Stimulated activated CD8-positive, alpha-beta memory T cell treated with anti-CD3 and anti-CD28 coated beads, Interleukin-4, amount 100 ng/mL, for 4 hours (primary cell): ENCODE measurements at places on chromosomes 12 and 14.

DNA sequence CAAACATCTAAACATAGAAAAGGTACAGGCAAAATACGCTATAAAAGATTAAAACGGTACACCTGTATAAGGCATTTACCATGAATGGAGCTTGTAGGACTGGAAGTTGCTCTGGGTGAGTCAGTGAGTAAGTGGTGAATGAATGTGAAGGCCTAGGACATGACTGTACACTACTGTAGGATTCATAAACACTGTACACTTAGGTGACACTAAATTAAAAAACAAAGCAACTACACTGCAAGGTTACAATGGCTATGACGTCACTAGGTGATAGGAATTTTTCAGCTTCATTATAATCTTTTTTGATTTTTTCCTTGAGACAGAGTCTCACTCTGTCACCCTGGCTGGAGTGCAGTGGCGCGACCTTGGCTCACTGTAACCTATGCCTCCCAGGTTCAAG lies 269.2 kb downstream of the KSR2 start:
- no peak for DNase-seq

GRCh38 chr12:11870041-11870451 lies 200.7 kb upstream of the BCL2L14 start:
- no peak for DNase-seq

GRCh38 chr12:48454667-48455066 lies 17.7 kb upstream of the ANP32D start:
- no peak for DNase-seq

DNA sequence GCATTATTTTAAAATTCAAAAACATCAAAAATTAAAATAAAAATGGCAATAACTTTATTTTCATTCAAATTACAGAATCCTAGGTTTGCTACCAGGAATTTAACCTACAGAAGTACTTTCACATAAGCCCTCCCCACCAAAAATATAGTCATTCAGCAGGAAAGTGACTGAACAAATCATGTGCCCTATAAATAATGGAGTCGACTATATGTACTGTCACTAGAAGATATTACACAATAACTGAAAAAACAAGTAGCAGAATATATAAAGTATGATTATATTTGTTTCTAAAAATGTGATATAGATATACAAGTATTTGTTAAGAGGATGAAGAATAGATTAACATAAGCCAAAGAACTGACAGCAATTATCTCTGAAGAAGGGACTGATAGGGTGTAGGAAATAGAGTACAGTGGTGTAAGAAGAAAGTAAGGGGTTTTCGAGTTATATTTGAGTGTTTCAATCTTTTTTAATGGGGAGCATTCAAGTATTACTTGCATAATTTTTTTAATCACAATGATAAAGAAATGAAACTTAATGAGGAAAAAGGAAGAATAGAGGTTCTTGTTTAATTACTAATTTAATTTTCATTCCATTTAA lies 7.9 kb downstream of the C2CD5 start:
- DNase-seq, result no peak

DNA sequence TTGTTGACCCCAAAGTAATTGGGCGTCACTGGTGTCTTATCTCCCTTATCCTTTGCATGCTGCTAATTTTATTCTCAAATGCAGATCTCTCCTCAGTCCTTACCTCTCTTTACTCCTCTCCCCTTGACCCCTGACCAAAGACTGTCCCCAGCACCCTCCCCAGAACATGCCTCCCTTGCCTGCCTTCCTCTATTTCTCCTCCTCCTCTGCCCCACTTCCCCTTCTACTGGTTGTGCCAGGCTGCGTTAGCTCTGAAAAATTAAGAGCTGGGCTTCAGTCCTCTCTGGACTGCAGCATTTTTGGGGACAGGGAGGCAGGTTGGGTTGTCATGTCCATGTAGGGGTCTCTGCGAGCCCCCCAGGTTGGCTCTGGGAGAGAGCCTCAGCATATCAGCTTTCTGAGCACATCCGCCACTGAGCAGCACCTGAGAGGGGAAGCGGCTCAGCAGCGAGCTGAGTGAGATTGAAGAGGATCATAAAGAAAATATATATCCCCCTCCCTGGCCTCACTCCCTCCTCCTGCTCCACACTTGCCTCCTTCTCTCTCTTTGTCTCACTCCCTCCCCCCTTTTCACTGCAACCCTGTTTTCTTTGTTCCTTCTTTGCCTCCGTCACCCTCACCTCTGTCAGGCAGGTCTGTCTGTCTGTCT lies 6.4 kb upstream of the CISTR start:
- DNase-seq, result no peak

DNA sequence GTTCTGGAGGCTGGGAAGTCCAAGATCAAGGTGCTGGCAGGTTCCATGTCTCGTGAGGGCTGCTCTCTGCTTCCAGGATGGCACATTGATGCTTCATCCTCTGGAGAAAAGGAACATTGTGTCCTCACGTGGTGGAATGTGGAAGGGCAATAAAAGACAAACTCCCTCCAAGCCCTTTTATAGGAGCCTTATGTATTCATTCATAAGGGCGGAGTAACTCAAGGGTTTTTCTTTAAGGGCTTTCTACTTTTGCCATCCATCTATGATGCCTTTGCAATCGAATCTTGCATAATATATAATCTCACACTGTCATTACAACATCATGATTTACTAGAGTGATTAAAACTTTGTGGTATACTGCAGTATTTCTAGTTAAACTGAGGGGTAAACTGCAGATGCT lies 132.7 kb upstream of the DDHD1 start:
- DNase-seq, result no peak

DNA sequence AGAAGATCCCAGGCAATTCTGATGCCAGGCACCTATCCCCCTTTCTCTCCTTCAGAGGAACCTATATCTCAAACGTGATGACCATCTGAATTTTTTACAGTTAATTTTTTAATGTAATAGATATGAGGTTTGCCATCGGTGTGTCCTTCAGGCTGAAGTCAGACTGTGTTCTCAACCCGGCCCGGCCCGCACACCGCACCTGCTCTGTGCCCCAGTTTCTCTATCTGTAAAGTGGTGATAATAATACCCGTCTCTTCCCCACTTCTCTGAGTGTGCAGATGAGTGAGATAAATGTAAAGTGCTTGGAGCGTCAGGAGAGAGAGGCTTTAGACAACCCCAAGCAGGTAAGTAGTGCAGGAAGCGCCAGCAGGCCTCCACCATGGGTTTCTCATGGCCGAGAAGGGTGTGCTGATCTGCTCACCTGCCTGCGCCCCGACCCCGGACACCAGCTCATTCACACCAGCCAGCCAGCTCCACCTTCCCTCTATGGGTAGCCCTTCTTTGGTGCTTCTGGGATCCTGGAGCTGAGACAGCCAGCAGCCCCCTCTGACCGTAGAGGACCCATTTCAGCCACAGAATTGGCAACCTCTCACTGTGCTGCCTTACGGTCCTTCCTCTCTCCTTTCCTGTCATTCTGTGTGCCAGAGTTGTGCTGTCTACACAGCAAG lies 80.0 kb downstream of the ZFP36L1 start:
- no peak for DNase-seq

DNA sequence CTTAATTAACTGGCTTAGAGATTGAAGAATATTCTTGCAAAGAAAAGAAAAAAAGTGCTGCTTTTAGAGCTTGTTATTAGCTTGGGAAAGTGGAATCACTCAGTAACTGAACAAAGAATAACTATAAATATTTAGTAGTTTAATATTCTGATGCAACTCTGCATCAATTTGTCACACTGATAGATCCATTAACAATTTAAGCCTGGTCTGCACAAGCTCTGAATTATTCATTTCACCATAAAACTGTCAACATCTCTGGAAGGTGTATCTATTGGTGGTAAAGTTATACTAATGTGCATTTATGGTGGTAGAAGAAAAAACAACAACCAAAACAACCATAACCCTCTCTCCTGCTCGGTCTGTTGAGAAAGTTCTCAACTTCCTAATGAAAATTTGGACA lies 38.1 kb upstream of the SLC35F4 start:
- DNase-seq, result no peak

DNA sequence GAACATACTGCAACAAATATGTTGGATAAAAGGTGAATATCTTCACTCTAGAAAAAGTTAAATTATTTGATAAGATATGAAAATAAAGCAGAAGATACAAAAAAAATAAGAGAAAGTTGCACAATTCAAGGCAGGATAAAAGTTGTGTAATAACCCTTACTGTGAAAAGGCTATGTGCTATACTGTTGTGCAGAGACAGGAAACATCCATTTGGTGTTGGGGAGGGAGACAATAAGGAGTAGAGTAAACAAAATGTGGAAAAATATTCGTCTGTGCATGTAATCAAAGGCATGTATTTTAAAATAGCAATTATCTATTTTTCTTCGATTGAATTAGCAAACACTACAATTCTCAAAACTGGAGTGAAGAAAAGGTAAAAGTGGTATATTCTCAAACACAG lies 34.8 kb downstream of the PTHLH start:
- DNase-seq, result no peak

GRCh38 chr12:127861406-127861805 lies 405.6 kb upstream of the TMEM132C start:
- no peak for DNase-seq

DNA sequence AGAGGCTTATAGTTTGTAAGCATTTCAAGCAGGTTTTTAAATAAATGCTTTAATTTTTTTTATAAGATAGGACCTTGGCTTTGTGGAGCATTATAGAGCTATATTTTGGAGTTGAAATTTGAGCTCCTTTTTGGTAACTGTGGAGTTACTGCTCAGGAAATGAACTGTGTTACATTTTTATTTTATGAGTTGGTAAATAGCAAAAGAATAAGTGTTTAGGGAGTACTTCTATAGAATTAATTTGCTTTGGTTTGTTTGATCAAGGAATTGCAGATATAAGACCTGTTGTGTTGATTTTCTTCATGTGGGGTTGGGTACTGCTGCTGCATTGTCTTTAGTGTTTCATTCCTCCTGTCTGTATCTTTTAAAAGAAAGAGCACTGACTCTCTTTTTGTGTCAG lies 3.5 kb downstream of the ATP2A2 start:
- no peak for DNase-seq

DNA sequence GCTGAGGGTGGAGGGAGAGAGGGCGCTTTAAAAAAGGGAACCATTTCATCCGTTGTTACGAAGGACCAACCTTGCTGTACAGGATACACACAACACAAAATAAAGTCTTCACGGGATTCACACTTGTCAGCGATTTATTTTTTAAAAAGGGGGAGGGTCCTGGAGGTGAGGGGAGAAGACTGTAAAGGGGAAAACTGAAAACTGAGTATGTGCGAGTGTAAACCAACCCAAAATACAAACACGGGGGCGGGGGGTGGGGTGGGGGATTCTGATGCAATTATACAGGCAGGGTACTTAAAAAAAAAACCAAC lies 499 bp upstream of the PRKAG1 start:
- no peak for DNase-seq

DNA sequence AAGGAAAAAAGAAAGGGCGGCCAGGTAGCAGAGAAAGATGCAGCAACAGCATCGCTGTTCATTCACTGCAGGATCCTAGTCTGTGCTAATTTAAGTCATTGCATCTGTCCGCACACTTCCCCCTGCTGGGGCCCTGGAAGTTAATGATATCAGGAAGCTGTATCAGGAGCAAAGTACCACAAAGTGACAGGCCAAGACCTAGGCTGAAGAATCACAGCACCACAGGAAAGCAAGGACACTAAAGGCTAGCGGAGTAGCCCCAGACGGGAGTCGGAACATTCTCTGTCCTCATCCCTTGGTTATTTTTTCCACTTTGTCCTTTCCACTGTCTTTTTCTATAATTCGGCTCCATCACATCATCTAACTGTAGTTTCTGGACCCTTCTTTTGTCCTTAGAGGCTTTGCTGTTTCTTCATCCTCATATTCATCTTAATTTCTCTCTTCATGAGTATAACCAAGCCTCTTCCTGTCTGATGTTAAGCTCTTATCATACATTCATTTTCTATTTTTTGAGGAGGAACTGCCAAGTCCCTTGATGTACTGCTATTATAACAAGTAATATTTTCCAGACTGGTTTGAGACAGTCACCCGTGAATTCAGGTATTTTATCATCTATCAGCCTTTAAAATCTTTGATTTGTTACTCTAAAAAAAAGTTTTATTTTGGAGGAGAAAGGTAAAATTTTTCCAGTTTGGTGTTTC lies 28.3 kb downstream of the DUSP16 start:
- DNase-seq, result no peak

DNA sequence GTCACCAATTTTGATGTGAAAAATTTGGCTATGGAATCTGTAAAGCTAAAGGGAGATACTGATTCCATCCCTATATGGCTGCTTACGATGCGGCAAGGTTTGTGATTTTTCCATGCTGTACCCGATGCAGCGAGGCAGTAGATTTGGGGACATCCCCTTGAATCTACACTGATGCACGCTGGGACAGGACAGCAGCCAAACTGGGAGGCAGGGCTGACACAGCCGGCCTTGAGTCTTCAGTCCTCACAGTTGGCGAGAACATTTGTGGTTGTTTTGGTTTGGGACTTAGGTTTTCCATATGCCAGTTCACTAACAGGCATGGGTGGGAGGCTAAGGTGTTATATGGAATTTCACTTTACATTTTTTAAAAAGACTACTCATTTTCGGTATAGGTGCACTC lies 3.8 kb downstream of the GALNT16 start:
- no peak for DNase-seq
